Activated effector memory CD4-positive, alpha-beta T cell treated with Interleukin-2 at 50 U/mL for 16 hours (primary cell): ENCODE measurements at places on chromosomes 4 and X.

DNA sequence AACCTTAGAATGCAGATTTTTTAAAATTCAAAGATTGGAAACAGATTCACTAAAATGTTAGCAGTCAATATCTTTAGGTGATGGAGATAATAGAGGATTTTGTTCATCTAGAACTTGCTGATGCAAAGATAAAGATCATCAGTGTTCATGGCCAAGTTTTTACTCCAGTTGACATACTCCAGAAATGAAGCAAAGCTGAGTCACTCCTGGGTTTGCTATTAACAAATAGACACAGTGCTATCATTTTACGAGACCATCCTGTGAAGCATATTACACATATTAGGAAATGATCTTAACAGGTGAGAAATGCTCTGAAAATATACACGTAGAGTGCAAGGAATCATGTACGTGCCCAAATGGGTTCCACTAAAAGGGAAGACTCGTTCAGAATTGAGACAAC is 170.6 kb upstream of the FAM9B start:
- no peak for DNase-seq

- no peak for DNase-seq
Observed at GRCh38 chr4:90982813-90983212, 855.6 kb downstream of the CCSER1 start.

DNA sequence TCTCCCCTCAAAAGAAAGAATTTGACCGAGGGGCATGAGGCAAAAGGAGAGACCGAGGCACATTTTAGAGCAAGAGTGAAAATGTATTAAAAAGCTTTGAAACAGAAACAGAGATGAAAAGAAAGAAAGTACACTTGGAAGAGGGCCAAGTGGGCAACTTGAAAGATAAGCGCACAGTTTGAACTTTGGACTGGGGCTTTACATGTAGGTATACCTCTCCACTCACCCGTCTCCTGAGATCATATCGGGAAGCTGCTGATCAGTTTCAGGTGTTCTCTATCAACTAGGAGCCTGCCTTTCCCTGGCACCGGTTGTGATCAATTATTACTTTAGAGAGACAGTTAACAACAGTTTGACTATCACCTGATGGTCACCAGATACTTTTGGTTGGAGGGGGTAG is 2666.5 kb downstream of the ARAP2 start:
- no peak for DNase-seq

DNA sequence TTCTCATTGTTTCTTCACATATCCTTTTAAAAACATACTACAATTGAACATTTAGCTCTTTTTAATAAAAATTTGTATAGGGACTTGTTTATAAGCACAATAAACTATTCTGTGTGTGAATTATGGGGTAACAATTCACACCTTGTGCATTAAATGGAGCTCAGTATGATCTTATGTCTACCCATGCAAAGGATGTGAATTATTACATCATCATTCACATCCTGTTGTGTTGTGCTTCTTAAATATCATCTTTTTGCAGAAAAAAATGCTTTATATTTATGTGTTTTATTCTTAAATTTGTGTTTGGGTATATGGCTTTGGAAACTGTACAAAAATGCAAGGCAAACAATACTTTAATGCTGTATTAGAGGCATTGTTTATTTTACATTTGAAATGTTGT is 96.7 kb upstream of the PABPC4L start:
- no peak for DNase-seq

GRCh38 chrX:68868316-68868715 is 39.5 kb downstream of the EFNB1 start:
- no peak for DNase-seq

GRCh38 chr4:7937006-7937405 is 2.7 kb downstream of the AFAP1 start:
- DNase-seq = no peak

DNA sequence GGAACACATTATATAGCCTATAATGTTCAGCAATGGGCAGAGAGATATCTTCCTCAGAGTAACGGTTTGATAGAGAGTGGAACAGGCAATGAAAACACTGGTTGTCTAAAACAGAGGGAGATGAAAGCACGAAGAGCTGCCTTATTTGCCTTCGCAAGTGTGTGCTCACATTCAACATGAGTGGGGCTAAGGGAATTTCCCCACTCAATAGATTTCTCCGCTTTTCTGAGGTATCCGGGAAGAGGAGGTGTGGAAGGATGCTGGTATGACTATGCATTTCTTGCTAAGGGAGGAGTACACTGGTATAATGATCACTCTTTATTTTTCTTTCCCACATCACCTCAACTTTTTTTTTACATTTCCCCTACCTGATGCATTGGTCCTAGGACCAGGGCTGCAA is 7.8 kb upstream of the GPR82 start:
- DNase-seq = no peak

DNA sequence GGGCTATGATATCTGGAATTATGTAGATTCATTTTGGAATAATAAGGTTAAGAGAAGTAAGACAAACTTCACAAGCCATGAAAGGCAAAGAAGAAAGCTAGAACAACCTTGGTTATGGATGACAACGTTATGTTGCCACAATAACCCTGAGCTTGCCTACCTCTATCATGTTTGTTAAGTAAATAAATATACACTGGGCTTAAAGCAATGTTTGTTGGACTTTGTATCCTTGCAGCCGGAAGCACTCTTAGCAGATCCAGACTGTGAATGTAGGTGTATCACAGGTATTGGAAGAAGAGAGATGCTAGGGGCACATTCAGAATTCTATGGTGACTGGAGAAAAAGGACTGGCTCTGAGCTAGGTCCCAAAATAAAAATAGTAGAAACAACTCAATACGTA is 214.4 kb downstream of the HS3ST1 start:
- DNase-seq = no peak

DNA sequence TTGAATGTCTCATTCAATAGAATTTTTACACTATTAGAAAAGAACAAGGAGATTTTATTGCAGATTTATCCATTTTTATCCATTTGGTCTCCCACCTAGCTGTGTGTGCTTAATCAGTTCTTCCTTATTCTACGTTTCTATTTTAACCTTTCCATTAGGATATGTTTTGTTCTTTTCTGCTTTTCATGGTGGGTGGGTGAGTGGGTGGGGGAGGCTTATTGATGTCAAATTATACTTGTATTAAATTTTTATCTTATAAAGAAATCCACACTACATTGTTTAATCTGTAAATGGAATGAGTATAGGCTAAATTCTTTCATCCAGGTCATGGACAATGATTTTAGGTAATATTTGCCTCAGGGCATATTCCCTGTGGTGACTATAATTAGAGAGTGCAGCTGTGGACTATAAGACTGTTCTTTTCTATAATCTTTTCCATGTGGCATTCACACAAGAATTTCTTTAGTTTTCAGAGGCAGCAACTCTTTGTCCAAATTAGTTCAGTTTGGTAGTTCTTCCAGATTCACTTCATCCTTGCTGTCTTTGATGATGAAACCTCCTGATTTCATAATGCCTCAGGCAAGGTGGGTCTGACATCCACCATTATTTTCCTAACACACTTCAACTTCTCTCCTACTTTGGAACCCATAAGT is 2451.8 kb downstream of the PCDH7 start:
- DNase-seq = no peak

DNA sequence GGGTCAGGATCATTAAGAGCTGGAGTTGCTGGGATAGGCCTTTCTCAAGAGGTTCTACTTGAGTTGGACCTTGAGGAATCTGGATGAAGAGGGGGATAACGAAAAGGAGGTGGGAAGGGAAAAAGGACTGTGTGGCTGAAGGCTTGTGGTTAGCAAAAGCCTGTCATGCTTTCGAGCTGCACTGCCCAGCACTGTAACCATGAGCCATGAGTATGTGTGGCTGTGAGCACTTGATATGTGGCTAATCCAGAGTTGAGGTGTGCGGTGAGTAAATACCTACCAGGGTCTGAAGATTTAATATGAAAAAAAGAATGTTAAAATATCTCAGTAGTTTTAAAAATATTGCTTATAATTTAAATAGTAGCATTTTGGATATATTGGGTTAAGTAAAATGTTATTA is 11.4 kb downstream of the TMEM165 start:
- no peak for DNase-seq

GRCh38 chrX:25015486-25016360 is at the start of gene ARX:
TSS of gene ARX (minus strand) at chrX:25015965. CDS start at chrX:25015737, 228 bp downstream.
- DNase-seq = no peak

DNA sequence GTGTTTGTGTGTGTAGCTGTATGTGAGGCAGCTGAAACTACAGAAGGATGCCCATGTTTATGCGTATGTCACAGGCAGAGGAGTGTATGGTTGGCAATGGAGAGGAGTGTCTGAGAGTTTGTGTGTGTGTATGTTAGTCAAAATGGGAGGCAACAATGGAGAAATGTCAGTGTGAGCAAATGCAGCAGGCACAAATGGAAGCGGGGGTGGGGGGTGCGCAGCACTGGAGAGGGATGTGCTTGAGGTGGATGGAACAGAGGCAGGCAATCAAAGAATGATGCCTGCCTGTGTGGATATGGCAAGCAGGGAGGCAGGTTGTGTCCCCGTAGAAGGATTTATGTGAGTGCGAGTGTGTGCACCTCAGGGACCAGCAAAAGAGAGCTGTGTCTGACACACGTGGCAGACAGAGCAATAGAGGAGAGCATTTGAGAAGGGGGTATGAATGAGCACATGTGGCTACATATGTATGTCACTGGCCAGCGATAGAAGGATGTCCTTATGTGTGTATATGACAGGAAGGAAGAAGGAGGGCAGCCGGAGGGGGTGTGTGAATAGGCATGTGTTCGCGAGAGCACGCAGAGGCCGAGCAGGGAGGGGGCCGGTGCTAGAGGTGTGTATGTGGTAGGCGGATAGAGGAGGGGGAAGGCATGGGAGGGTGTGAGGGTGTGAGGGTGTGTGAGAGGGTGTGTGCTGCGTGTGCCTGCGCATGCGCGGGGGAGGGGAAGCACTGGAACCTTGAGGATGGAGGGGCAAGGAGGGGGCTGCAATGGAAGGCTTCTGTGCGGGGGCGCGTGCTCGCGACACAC is 1.1 kb downstream of the PJA1 start:
- DNase-seq = peak; percentile 46

- DNase-seq = no peak
Observed at GRCh38 chr4:55791666-55792065, 27.9 kb upstream of the EXOC1L start.

DNA sequence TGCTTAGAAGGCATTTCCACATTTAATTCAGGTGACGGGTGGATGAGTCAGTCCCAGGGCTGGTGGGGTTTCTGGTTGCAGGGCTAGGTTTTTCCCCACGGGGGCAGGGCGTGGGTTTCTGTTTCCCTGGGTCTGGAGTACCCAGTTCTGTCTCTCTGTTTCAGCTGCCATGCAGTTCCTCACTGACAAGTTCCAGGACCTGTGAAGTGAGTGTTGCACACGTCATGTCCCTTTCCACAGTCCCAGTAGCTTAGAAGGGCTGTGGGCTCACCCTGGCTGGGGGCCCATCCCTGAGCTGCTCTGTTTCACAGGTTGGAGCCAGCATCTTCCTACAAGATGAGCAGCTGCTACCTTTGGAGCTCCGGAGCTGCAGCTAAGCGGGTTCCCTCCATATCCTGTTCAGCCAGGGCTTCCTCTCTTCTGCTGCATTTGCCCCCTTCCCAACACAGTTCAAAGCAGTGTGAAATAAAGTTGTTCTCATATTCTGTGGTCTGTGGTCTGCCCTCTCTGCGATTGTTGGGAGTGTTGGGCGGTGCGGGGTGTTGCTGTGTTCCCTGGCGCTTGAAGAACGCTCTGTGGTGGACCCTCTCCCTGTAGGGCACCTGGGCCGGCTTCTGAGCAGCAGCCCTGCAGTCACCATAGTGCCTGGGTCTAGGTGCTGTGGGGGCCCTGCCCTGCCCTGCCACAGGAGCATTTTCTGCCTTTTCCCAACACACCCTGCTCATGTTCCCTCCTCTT is 3.9 kb downstream of the LOC101059915 start:
- DNase-seq = no peak

GRCh38 chrX:9842541-9842940 is 56.3 kb downstream of the SHROOM2 start:
- DNase-seq = no peak

DNA sequence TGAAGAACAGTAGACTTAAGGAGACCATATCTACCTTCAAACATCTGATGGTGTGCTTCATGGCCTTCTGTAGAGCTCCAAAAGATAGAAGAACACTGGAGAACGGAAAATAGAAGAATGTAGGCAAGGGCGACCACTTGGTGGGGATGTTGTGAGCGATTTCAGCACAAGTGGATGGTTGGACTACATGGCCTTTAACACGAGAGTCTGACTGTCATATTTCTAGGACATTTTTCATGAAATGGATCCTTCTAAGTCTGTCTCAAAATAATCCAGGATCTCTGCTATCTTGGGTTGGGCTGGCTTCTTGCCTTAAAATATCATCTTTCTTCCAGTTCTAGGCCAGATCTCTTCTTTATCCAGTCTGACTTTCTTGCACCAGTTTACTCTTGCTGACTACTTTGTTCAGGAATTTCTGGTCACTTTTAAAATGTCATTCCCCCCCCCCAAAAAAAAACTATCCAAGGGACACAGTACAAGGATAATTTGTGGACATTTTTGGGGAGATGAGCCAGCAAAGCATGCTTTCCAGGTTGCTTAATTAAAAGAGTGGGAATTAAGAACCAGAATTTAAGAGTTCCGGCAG is 1.2 kb upstream of the MID1IP1 start:
- no peak for DNase-seq

GRCh38 chr4:13461191-13461905 is 22.8 kb downstream of the RAB28 start:
- DNase-seq = no peak

DNA sequence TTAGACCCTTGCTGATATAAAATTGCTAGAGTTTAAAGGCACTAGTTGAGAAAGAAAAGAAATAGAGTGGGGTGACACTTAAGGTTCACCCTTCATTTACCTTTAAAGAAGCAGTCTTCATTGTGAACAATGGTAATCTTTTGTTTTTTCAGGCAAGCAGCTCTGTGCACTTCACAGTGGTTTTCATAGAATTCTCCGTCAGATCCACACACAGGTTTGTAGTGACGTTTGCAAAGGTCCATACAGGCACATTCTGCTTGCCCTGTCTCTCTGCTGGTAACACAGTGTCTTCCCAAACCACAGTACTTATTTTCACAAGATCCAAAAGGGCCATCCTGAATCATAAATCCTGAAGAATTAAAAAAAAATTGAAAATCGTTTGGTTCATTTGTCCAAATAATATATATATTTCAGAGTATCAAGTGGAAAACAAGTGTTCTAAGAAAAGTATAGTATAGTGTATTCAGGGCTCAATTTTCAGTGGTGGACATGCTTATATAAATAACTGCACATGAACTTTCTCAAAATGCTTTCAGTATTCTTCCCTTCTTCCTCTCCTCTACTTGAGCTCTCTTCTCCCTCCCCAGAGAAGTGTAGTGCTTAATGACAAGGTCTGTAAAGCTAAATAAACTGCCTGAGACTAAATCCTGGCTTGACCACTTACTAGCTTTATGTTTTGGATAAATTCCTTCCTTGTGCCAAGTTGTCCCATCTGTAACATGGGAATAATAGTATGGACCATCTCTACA is 243.3 kb downstream of the FSTL5 start:
- no peak for DNase-seq

- DNase-seq = no peak
Observed at GRCh38 chr4:10002278-10002677, 19.0 kb downstream of the SLC2A9 start.

GRCh38 chr4:38462367-38463055 is 201.5 kb upstream of the KLF3 start:
- no peak for DNase-seq

GRCh38 chr4:58514299-58514698 is 1404.1 kb upstream of the IGFBP7 start:
- DNase-seq = no peak
